Endothelial cell (in vitro differentiated cells): ENCODE measurements at places on chromosomes 4 and X.
A peak's percentile ranks its signal among the peaks of the same experiment; 100 is the strongest.

- DNase-seq, result no peak
Observed at GRCh38 chr4:37634180-37634579, 52.0 kb downstream of the RELL1 start.

GRCh38 chrX:40098264-40099054 lies 701 bp upstream of the BCOR start:
- DNase-seq, result peak; percentile 30

DNA sequence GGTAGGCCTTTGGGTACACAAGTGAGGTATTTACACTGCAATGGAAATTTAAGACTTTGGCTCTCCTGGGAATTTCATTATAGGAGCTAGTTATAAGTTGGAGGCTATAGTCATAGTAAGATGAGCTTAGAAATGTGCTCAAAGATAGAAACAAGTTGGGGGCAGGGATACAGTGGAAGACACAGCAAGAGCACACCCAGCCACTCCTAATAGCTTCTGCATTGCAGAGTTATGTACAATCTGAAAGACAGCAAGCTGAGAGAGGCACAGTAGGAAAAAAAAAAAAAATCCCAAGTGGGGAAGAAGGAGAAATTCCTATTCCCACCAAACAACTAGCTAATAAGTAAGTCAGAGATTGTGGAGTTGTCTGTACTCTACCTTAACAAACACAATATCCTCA lies 41.9 kb upstream of the TAF9B start:
- DNase-seq, result no peak

- no peak for DNase-seq
Observed at GRCh38 chr4:8200302-8200975, 1.3 kb downstream of the SH3TC1 start.

GRCh38 chr4:83297548-83298260 lies 13.1 kb upstream of the COQ2 start:
- DNase-seq, result no peak

- no peak for DNase-seq
Observed at GRCh38 chr4:20646287-20646686, 54.0 kb upstream of the PACRGL start.

- DNase-seq, result no peak
Observed at GRCh38 chr4:85761803-85762528, 287.0 kb downstream of the ARHGAP24 start.

DNA sequence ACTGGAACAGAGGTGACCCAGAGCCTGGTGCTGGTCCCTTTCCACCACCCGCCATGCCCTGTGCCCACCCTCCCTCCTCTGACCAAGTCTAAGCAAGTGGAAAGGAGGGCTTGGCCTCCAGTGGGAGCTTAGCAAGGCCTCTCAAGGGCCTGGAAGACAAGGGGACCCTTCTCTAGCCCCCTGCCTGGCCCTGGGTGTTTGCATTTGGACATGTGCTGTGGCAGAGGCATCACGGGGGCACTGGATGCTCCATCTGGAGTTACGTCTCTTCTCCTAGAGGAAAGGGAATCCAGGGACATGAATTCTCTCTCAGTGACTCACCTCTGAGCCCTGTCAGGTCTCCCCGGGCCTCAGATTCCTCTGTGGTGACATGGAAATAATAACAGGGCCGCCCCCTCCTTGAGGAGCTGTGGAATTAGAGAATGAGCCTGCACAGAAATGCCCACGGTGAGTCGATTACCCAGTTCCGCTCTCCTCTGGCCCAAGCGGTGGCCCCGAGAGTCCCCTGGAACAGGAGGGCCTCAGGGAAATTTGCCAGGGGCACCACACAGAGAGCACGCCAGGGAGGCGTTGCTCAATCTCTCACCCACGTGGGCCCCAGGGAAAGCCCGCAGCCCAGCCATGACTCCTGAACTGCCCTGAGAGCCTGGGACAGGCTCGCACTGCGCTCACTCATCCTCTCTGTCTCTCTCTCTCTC lies 189.6 kb downstream of the BCOR start:
- DNase-seq, result no peak

- no peak for DNase-seq
Observed at GRCh38 chrX:97234471-97235081, 350.9 kb downstream of the RPA4 start.

GRCh38 chr4:79331126-79331876 lies 5.4 kb upstream of the NAA11 start:
- DNase-seq, result no peak

DNA sequence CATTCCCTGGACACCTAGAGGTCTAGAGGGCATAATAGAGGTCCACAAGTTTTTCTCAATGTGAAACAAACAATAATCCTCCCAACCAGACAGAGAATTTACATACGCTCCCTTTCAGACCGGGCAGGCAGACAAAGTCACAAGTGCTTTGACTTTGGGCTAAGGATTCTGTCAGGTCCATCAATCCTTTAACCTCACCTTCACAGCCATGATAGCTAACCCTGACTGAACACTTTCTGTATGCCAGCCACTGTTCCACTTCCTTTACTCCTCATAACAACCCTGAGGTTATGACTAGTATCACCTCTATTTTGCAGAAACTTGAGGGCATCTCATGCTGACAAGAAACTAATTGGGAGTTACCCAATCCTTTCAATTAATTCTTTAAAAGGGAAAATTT lies 118.8 kb upstream of the AFF2 start:
- no peak for DNase-seq

DNA sequence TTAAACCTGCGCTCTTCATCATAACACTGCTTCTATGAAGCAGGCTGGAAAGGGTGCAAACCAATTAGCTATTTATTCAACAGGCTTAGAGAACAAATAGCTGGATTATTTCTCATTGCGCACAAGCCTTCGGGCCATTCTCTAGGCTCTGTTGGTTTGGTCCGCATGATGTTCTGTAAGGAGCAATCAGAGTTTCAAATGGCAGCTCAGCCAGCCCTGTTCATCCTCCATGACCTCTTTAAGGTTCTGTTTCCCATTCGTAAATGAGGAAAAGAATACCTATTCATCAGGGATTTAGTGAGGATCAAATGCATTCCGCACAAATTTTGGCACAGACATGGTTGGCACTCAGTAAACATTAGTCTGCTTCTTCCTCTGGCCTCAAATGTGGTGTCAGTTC lies 15.5 kb upstream of the GPM6A start:
- DNase-seq, result no peak

GRCh38 chr4:183918696-183919095 lies 13.6 kb downstream of the STOX2 start:
- no peak for DNase-seq

GRCh38 chr4:1471443-1472147 lies 65.4 kb upstream of the NKX1-1 start:
- no peak for DNase-seq

GRCh38 chr4:186621959-186622553 lies 66.7 kb upstream of the MTNR1A start:
- DNase-seq, result no peak

DNA sequence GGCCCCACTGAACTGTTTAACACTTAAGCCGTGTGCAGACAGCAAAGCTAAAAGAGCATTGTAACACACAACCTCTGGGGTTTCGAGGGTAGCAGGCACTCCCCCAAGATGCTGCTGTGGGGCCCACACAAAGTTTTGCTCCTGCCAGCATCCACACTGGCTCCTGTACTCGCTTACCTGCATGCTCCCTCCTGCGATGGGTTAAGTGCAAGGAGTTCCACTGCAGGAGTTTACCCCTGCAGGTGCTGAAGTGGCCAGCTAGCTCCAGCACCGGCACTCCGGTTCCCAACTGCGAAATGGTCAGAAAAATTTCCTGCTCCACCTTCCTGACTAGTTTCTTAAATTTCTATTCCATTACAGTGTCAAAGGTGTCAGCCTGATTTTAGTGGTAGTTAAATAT lies 443.5 kb downstream of the PCDH10 start:
- no peak for DNase-seq

GRCh38 chrX:40503094-40503493 lies 77.7 kb upstream of the ATP6AP2 start:
- DNase-seq, result no peak

DNA sequence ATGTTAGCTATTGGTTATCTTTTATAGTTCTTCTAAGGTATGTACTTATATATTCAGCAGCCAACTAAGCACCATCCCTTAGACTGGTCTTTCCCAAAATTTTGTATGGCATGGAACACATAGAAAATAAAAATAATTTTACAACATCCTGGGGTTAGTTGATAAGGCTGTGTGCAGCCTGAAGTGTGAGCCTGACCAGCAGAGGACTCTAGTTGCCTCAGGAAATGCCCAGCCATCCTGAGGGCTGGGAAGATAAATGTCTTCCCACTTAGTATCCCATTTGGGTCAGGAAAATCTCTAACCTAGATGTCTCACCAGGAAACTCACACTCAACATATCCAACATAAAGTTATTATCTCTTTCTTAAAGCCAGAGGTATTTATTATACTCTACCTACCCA lies 251.4 kb upstream of the POF1B start:
- DNase-seq, result no peak

DNA sequence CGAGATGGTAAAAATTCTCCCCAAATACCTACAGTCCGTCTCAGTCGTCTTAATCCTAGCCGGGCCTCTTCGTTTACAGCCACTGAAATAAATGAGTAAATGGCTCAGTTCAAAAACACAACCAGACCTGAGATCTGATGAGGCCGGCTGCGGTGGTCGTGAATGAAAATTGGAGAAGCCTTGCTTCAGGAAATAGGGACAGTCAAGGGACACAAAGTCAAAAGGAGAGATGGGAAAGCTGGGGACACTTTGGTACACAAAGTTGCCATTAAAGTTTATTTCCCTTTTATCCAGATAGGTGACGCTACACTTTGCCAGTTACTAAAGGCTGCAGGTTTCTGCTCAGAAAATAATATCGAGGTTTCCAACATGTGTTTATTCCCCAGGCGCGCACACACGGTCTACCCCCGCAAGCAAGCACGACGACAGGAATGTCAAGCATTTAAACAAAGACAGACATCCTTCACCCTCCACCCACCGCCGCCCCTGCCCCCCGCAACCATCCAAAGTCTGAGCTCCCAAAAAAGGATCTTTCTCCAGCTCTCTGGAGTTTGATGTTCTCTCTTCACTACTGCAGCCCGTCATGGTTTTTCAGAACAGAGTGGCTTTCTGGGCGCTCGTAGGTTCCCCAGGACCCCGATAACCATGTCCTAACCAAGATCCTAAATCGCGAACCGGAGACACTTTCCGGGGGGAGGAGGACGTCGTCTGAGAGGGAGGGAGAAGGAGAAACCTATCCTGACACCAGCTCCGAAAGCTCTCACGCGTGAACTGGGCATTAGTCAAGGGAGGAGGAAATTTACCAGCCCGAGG lies 1.3 kb upstream of the PCDH7 start:
- DNase-seq, result peak; percentile 20

DNA sequence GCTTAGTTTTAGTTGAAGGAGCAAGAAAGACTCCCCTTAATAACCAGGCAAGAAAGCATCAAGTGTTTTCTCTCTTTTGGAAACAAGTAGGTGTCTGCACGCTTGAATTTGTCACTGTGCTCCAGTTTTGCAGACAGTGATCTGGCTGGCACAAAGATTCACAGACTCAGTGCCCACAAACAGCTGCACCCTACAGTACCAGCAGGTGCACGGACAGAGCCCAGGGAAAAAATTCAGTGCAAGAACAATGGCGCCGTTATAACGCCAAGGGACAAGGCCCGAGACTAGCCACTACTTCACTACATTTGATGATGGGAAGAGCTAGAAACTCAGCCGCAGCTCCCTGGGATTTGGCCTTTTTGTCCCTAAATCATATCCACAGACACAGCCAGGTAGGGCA lies 56.0 kb downstream of the ZNF827 start:
- no peak for DNase-seq

- no peak for DNase-seq
Observed at GRCh38 chrX:18917831-18918230, 66.1 kb downstream of the PHKA2 start.

DNA sequence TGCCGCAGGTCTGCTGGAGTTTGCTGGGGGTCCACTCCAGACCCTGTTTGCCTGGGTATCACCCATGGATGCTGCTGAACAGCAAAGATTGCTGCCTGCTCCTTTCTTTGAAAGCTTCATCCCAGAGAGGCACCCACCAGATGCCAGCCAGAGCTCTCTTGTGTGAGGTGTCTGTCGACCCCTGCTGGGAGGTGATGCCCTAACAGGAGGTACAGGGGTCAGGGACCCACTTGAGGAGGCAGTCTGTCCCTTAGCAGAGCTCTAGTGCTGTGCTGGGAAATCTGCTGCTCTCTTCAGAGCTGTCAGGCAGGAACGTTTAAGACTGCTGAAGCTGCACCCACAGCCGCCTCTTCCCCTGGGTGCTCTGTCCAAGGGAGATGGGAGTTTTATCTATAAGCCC lies 162.7 kb downstream of the NAF1 start:
- no peak for DNase-seq

GRCh38 chr4:37132351-37132974 lies 112.1 kb upstream of the NWD2 start:
- DNase-seq, result no peak

DNA sequence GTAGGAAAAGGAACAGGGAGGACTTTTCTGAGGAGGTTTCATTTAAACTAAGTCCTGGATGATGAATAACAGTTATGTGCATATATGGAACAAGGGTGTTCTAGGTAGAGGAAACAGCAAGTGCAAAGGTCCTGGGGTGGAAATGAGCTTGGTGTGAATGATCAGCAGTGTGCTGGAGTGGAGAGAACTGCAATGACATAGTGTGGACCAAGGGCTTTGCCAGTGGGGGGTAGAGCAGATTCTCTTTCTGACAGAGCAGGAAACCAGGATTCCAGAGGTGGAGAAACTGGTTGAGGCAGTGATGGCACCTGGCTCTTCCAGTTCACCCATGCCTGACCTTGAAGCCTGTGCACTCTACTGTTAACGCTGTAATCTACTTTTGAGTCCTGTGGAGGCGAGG lies 1.7 kb downstream of the PPP1R3F start:
- no peak for DNase-seq

DNA sequence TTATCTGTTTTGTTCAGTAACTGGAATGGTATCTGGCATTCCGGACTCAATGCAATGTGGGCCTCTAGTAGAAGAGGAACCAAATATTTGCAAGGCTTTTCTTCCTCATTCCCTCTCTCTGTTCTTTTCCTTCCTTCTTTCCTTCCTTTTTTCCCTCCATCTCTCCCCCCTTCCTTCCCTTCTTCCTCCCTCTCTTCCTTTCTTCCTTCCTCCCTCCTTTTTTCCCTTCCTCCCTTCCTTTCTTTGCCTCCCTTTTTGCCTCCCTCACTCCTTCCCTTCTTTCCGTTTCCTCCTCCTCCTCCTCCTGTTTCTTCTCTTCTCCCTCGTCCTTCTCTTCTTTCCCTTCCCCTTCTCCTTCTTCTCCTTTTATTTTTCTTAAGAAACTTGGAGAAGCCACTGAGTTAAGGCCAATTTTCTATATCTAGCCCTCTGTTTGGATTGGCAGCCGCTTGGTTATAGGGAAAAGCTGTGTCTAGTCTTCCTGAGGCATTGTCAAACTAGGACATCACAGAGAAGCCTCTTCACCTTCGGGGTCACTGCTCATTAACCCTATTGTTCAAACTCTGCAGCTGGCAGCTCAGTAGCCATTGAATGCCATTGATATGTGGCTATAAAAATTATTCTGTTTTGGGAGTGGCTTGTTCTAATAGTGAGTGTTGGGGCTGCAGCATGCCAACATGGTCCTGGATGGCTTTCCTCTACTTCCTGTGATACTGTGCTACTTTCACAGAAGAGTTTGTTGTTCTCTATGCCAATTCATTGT lies 95.9 kb downstream of the CFAP299 start:
- DNase-seq, result no peak
